ENCODE measurements at places on chromosomes 2 and 18.

DNA sequence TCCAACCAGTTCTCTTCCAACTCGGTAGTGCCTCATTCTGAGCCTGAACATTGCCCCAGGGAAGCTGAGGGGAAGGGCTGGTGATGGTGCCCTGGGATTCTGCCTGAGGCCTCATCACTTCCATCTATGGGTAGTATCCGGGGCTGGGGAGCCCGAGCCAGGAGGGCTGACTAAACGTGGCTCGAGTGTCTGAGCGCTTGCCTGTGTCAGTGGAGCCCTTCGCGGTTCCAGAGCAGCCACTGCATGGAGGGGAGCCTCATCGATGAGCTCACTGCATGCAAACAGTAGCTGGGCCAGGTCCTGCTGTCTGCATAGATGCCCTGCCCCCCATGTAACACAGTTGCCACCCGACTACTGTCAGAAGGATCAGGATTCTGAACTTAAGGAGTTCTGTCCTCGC is 129.3 kb downstream of the GLI2 start:
- DNase-seq = peak; percentile 96

DNA sequence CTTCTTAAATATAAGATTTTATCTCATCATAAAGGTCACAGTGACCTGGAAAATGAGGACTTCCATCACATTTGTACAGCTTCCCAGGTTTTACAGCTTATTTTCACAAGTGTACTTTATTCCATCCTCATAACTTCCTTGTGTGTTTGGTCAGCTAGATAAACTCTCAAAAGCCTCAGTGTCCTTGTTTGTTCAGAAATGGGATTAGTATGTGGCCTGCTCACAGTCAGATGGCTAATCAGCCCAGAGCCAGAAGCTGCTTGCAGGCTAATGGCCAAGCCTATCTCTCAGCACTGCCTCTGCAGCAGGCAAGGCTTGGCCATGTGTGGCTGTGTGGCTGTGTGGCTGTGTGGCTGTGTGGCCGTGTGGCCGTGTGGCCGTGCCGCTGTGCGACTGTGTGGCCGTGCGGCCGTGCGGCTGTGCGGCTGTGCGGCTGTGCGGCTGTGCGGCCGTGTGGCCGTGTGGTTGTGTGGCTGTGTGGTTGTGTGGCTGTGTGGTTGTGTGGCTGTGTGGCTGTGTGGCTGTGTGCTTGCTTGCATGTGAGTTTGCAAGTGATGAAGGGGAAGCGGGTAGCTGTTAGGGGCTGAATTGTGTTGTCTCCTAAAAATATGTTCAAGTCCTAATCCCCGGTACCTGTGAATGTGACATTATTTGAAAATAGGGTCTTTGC is 233.0 kb upstream of the TNP1 start:
- no peak for DNase-seq

DNA sequence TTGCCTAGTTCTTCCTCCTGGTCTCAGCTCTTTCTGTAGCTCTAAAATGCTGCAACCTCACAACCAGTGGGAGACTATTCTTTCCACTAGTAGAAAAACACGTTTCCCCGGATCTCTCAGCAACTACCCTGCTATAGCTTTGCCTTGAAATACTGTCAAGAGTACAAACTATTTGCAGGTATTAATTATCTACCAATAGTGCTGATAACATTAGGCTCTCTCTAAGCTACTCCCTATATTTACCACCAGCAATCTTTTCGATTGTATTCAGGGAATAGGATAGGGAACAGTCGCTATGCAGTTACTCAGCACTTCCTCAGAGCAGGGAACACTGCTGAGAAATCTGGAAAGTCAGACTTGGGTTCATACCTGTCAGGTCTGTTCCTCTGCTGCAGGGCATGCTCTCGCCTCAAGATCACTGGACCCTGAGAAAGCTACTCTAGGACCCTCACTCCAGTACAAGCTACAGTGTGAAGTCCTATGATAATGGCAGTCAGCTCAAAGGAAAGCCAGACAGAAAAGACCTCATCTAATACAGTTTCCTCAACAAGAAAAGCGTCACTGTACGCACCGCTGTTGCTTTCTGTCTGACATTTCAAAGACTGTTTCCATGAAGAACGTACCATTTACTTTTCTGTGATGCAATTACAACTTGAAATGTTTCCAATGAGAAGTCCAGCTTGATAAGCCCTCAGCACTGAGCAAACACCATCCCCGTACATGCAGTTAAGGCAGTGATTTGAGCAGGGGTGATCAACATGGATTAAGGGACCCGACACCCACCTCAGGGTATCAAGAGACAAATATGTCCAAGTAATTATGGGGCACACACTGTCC is 22.7 kb downstream of the GDF7 start:
- no peak for DNase-seq

- no peak for DNase-seq
Measured at GRCh38 chr2:142220239-142220638, 89.4 kb upstream of the LRP1B start.

- no peak for DNase-seq
Measured at GRCh38 chr2:99150706-99151105, 4.0 kb downstream of the TSGA10 start.

GRCh38 chr2:14633061-14633460 is 544 bp downstream of the LRATD1 start:
- peak; percentile 72 for DNase-seq

- DNase-seq = peak; percentile 71
Measured at GRCh38 chr18:72672364-72673184, 128.4 kb upstream of the CBLN2 start.

DNA sequence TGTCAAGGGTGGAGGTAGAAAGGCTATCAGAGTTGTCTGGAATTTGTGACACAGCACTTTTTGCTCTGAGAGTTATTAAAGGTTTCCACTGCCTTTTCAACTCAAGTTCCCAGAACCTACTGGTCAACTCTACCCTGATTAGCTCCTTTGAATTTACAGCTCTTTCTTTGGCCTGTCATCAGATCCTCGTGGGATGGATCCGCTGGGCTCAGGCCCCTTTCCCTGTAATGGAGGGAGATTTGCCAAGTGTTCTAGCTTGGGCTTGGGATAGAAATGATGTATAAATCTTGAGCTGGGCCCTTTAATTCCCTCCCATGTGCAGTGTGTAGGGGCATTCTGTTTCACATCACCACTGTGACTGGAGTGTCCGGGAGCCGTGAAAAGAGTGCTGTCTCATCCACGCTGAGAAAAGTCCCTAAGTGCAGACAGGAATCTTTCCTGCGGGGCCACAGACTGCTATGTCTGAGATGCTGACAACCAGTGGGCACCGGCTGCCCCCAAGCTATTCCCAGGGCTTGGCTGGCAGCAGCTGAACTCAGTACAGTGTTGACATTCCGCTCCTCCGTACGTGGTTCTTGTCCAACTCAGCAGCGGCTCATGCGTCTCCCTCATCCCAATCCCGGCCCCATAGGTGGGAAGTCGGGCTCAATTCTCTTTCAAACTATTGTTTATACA is 46.9 kb upstream of the ARHGAP28 start:
- no peak for DNase-seq

DNA sequence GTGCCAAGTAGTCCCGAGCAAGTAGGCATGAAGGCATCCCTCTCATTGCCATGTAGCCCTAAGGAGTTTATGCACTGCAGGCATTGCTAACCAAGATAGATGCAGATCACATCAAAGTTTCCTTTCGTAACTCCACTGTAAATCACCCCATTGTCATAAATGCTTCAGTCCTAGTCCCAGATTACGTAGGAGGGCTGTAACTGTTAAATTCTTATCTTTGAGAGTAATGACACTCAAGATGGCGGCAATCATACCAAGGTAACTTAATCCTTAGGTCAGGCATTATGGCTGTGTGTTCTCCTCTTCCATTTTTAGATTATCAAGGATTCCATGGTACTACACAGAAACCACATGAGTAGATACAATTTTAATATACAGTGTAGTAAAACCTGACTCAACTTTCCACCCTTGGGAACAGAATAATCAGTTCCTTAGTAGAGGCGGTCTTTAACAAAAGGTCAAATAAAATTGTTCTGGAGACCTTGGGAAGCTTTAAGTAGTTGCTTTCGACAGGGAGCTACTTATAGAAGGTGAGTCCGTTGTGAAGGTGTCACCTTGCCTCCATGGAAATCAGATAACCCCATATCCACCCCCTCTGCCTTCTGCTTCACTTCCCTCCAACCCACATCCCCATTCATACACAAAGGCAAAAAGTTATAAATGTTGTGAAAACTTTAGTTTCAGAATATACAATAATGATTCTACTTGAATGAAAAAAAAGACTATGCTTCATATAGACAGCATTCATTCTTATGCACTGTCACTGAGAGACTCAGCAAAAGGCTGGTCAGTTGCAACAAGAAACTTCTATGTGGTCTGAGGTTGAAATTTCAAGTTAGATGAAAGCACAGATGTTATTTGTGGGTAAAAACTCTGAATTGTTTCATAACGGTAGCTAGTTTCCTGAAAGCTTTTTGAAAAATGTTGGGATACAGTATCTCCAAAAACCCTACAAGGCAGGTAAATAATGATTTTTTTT is 64.8 kb upstream of the GALNT5 start:
- DNase-seq = peak; percentile 51

DNA sequence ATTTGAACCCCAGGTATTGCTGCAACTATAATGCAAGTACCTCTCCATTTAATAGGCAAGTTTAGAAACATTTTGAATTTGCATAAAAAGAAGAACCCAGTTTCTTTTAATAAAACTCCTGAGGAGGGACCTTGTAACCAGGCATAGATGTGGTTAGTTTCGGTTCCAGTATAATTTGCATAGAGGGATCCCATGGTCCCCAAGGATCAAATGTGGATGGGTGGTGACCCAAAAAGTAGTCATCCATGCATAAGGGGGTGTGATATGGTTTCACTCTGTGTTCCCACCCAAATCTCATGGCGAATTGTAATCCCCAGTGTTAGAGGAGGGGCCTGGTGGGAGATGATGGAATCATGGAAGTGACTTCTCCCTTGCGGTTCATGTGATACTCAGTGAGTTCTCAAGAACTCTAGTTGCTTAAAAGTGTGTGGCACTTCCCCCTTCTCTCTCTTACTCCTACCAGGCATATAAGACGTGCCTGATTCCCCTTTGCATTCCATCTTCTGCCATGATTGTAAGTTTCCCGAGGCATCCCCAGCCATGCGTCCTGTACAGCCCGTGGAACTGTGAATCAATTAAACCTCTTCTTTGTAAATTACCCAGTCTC is 40.2 kb upstream of the SKA1 start:
- DNase-seq = no peak

DNA sequence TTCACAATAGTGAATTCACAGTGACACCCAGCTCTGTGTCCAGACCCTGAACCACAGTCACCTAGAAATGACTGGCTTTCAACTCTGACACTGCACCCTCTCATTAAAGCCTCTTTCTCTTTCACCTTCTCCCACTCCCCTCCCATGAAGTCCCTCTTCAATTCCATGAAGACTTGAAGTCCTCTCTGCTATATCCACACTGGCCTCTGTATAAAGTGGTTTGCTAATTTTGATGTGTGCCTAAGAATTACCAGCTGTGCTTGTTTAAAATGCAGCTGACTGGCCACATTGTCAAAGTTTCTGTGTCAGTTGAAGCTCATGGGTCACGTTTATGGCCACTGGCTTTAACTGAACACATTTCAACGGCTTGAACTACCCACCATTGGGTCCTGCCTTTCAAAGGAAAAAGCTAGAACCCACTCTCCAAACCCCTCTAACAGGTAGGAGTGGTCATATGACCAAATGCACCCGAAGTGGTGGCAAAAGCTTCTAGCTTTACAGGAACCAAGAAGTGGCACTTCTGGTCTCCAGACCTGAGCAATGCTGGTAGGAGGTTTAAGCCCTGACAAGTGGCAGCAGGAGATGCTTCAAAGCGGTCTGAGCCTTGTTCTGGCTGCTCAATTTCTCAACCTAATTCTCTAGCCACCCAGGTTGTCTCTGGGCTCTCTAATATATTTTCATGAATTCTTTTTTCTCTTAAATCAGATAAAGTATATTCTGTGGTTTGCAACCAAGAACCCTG is 34.2 kb downstream of the B4GALT6 start:
- no peak for DNase-seq

DNA sequence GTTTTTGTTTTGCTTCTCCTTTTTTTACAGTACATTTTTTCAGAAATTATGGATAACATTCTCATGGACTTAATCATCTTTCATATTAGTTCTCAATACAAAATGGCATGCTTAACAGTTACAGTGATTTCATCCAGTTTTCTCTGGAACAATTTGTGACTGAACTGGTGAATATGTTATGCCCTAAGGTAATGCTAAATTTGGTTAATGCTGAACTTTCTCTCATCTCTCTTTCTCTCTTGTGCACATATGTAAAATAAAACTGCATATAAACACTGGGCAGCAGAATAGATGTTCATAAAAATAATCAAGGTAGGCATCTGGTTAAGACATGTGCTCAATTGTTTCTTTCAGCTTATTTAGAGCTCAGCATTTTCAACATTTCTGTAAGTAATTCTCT is 196.3 kb upstream of the TMEFF2 start:
- DNase-seq = no peak

- DNase-seq = no peak
Measured at GRCh38 chr2:226352941-226353560, 446.6 kb downstream of the IRS1 start.

- DNase-seq = no peak
Measured at GRCh38 chr2:41364842-41365241, 683.0 kb upstream of the PKDCC start.

DNA sequence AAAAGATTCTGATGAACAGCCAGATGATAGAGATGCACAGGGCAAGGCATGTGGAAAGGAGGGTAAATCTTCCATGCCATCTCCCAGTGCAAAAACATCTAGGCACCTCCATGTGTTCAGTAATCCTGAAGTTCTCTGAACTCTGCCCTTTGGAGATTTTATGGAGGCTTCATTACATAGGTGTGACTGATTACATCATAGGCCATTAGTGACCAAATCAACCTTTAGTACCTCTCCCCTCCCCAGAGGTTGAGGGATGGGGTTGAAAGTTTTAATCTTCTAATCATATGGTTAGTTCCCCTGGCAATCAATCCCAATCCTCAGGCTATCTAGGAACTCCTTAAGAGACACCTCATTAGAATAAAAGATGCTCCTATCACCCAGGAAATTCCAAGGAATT is 2190.2 kb upstream of the PIK3C3 start:
- DNase-seq = no peak

- DNase-seq = no peak
Measured at GRCh38 chr18:37965572-37965970, 400.0 kb upstream of the CELF4 start.

DNA sequence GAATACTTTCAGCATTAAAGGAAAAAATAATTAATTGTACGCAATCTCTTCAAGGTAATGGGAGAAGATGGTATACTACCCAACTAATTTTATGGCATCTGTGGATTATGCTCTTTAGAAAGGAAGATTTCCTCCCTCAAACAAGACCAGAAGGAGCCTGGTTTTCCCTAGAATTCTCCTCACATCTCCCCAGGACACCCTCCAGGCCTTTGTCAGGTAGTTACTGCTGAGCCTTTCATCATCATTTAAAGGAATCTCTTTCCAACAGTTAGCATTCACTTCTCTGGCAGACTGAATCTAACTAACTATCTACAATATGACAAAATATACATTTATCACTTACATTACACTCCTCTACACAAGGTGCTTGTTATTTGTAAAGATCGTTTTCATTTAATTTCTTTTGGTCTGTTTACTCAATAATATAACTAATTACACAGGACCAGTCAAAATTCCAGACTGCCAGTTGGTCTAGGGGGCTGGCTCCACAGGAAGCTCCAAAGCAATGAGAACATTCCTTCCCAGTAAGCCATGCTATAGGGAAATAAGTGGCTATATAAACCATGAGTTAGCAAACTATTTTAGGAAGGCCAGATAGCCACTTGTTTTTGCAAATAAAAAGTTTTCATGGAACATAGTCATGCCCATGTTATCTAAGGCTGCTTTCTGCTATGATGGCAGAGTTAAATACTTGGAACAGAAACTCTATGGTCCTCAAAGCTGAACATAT is 19.1 kb downstream of the ZNF24 start:
- no peak for DNase-seq
